ENCODE measurements at places on chromosomes 3 and 15.

DNA sequence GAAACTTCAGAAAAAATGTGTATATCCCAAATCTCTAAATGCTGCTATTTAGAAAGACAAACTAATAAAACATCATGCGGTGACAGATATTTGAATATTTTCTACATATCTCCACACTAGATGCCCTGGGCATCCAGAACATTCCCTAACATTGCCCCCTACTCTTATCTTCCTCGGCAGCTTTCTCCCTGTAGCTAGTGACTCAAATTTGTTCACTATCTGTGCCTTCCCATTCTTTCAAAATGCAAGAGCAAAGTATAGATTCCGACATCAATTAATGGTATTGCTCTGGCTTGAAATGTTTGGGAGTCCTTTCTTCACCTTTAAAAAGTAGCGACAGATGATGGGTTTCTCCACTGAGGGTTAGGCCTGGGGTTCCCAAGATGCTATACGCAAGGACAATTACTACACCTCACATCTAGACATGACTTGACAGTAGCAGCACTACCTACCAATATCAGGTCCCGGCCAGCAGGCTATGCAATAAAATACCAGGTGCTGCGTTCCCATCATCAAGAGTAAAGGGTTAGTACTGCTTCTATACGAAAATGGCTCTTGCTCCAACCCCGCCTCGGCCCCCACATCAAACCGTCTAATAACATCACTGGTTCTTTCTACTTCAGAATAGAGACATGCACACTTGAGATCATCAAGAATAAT lies 631 bp downstream of the UBR1 start:
- no peak for DNase-seq

- no peak for DNase-seq
Observed at GRCh38 chr15:92655178-92655995, at the start of gene FAM174B. TSS of gene FAM174B (minus strand) at chr15:92655775.

- no peak for DNase-seq
Observed at GRCh38 chr3:177337541-177338331, 140.5 kb upstream of the TBL1XR1 start.

DNA sequence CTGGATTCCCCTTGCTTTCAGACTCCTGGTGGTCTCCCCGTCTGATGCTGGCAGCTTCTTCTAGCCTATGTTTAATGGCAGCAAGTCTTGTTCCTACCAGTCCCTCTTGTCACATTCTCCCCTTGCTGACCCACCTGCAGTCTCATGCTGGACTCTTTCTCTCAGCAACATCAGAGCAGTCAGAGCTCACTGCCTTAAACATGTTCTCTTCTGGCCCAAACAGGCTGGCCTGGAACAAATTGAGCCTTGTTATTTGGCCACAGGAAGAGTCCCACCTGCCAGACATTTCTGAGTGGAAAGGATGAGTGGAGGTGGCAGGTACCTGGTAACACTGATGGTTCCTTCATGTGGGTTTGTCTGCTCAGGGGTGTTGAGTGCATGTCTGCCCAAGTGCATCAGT lies 59.2 kb upstream of the APEH start:
- DNase-seq: no peak

DNA sequence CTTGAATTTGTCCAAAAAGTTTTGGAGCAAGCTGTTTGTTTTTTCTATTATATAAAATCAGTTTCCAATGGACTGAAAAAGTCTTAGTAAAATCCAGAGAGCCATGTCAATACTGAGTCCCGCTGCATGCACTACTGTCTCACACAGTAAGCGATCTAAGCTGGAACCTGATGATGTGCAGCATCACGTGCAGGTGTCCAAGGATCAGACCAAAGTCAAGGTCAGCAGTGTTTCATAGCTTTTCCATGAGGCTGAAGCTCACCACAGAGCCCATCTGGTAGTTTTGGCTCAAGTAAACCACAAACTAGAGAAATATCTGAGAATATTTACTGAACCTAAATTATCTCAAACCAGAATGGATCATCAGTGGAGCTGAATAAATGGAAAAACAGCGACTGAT lies 784.0 kb upstream of the SEMA6D start:
- no peak for DNase-seq

GRCh38 chr3:101825904-101826445 lies 23.3 kb upstream of the NFKBIZ start:
- no peak for DNase-seq

DNA sequence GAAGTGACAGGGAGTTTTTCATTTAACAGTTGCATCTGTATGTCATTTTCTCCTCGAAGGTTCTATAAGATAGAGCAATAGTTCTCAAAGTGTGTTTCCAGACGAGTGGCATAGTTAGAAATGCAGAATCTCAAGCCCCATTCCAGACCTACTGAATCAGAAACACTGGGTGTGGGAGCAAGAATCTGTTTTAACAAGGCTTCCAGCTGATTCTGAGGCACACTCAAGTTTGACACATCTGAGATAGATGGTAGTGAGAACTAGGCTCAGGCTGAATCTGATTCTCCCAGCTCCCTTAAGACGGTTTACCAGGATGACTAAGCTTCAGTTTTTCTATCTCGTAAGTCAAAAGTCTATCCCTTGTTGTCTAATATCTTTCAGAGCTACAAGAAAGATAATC lies 159.8 kb upstream of the NUDT16 start:
- no peak for DNase-seq

DNA sequence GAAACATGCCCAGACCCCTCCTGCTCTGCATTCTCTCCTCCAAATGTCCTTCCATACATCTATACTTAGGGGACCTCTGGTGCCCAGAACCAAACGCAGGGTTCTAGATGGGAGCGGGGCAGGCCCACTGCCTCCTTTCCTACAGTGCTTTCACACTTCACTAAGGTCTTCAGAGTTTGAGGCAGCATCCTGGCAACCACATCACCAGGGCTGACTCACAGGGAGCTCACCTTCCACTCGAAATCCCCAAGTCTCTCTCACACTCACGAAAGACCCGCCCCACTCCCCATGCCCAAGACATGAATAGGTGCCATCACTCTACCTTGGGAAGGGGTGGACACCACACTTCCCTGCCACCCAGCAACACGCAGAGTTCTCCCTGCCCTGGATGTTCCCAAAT lies 18.9 kb downstream of the HOMER2 start:
- DNase-seq: no peak

- no peak for DNase-seq
Observed at GRCh38 chr3:31461426-31461825, 71.3 kb upstream of the STT3B start.

- no peak for DNase-seq
Observed at GRCh38 chr3:58429657-58430056, 4.0 kb downstream of the PDHB start.
